ENCODE measurements at places on chromosomes 2 and 18.
A peak's percentile ranks its signal among the peaks of the same experiment; 100 is the strongest.

DNA sequence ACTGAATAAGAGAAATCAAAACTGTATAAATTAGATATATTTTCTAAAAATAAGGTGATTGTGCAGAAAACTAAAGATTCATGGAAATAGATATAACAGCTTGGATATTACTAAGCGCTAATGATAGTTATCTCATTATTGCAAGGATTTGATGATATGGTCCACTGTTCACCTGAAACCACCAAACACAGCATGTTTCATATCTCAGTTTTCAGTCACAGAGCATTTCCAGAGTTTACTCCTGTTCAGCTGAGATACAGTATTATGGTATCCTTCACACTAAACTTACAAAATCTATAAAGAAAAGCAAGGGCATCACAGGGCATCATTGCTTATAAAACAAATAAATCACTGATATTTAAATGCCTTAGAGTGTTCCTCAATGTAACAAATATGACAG, 591.6 kb downstream of the ERBB4 start:
- no peaks in the 10 kb centered on the region for H3K27me3 ChIP-seq
- H3K4me3 ChIP-seq = no peak overlapping the region
- H3K4me1 ChIP-seq = no peaks in the 10 kb centered on the region
- no peak for DNase-seq
- H3K36me3 ChIP-seq = no peaks in the 10 kb centered on the region
- no peak overlapping the region for H3K27ac ChIP-seq

DNA sequence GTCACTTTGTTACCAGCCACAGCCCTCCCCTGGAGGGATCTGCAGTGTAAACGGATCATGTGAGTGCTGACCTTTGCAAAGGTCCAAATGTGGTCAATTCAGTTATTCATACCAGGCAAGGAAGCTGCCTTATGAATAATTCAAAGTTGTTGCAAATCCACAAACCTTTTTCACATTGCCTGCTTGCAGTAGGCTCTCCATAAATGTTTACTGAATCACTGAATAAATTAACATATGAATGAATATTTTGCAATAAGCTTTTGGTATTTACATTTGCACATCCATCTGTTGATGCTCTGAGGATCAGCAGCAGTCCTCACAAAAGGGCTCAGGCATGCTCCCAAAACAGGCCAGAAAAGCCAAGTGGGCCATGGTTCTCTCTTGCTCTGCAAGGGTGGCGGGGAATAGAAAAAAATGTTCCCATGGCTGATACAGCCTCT, 156.8 kb downstream of the VAPA start:
- H3K4me3 ChIP-seq = no peak overlapping the region
- no peak for DNase-seq
- H3K36me3 ChIP-seq = no peaks in the 10 kb centered on the region
- no peak overlapping the region for H3K27ac ChIP-seq
- peaks cover 18% of the 10 kb centered on the region for H3K4me1 ChIP-seq

DNA sequence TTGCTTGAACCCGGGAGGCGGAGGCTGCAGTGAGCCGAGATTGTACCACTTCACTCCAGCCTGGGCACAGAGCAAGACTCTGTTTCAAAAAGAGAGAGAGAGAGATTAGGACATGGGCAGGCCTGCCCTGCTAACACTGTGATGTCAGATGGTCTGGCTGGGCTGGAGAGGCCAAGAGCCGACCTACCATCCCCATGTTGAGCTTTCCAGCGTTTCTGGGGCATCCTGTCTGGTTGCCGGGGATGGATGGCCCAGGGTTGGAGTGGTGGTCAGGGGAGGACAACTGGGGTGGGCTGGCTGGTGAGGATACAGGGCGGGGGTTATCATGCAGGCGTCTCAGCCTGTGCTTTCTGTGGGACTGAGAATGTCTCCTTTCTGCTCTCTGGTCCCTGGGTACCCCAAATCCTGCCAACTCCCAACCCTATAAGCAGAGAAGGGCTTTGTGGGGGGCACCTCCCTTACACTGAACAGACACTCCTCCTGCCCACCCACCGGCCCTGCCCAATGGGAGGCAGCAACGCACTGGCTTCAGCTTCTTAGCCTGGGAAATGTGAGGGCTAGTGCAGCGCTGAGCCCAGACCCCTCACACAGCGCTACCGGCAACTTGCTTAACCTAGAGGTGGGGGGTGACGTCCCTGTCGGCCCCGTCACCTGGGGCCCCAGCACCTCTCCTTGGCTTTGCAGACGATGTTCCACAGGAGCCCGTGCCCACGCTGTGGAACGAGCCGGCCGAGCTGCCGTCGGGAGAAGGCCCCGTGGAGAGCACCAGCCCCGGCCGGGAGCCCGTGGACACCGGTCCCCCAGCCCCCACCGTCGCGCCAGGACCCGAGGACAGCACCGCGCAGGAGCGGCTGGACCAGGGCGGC, 5.4 kb downstream of the SNORC start:
- peaks cover 16% of the 10 kb centered on the region for H3K4me1 ChIP-seq
- H3K4me3 ChIP-seq = no peak overlapping the region
- H3K27ac ChIP-seq = no peak overlapping the region
- DNase-seq = peak; percentile 56
- H3K27me3 ChIP-seq = peaks cover 17% of the 10 kb centered on the region

DNA sequence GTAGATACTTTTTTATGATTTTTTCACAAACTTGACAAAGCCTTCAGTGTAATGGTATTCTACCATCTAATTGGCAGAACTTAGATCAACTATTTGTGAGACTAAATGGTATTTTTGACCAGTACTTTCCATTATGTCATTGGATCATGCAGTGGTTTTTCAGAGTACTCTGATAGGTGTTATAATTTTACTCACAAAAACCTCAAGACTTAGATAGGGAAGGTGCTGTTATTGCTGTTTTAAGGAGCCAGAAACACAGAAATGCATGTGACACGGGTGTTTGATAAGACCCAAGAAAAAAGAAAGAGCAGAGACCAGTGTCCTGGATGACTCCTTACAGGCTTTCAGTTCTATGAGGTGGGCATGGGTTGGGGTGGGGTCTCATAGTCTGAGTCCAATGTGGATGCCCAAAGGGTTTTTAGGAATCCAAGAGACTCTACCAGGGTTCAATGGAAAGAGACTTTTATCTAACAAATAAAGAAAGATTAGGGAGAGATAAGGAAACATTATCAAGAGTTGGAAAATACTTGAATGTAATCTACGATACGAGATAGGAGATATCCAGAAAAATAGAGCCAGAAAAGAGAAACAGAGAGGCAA, 31.3 kb downstream of the SP140 start:
- no peak for DNase-seq
- H3K36me3 ChIP-seq = no peaks in the 10 kb centered on the region
- H3K27ac ChIP-seq = no peak overlapping the region
- H3K4me3 ChIP-seq = no peak overlapping the region
- H3K4me1 ChIP-seq = no peaks in the 10 kb centered on the region

GRCh38 chr2:166104773-166105172, 23.0 kb downstream of the SCN1A start:
- H3K4me1 ChIP-seq = no peaks in the 10 kb centered on the region
- H3K27ac ChIP-seq = no peak overlapping the region
- no peaks in the 10 kb centered on the region for H3K27me3 ChIP-seq
- DNase-seq = no peak
- no peak overlapping the region for H3K4me3 ChIP-seq

- no peaks in the 10 kb centered on the region for H3K27me3 ChIP-seq
- no peaks in the 10 kb centered on the region for H3K4me1 ChIP-seq
- H3K4me3 ChIP-seq = no peak overlapping the region
- DNase-seq = no peak
- no peaks in the 10 kb centered on the region for H3K36me3 ChIP-seq
These were observed 46.4 kb downstream of the ZNF521 start for GRCh38 chr18:25305584-25305983.

- H3K27ac ChIP-seq = no peak overlapping the region
- H3K4me1 ChIP-seq = no peaks in the 10 kb centered on the region
- H3K27me3 ChIP-seq = no peaks in the 10 kb centered on the region
- DNase-seq = no peak
- no peaks in the 10 kb centered on the region for H3K36me3 ChIP-seq
These were observed 41.5 kb upstream of the RPE start for GRCh38 chr2:209960676-209961630.

DNA sequence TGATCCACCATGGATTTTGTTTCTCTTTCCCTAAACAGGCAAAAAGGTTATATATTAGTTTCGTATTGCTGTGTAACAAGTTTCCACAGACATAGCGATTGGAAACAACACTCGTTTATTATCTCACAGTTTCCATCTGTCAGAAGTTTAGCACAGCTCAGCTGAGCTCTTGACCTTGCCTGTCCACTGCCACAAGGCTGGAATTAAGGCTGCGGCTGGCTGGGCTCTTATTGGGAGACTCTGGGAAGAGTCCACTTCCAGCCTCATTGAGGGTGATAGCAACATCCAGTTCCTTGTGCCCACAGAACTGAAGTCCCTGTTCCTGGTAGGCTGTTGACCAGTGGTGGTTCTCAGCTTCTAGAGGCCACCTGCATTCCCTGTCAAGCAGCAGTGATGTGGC, 120.4 kb downstream of the TPGS2 start:
- H3K27me3 ChIP-seq = no peaks in the 10 kb centered on the region
- H3K27ac ChIP-seq = no peak overlapping the region
- H3K4me3 ChIP-seq = no peak overlapping the region
- peaks cover 4% of the 10 kb centered on the region for H3K36me3 ChIP-seq
- H3K4me1 ChIP-seq = peaks cover 46% of the 10 kb centered on the region
- DNase-seq = no peak

DNA sequence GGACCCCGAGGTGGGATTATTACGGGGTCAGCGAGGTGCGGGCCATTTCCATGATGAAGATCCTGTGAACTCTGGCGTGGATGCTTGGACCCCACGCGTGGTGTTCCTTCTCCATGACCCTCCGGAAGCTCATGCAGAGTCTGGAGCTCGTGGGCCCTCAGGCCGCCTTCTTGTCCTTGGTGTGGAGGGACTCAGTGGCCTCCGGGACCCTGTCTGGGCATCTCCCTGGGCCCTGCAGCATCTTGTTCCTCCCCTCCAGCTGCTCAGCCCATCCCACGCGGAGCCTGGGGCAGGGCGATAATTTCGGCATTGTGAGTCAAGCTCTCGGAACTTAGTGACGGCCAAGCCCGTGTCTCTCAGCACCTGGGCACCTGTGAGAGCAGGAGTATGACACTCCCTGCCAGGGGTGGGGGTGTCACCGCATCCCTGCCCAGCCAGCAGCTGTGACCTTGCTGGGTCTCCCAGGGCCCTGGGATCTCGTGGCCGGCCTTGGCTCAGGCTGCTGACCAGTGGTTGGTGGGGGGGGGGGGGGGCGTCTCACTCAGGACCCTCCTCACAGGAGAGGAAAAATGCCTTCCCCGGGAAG, 24.6 kb downstream of the RTP5 start:
- no peak overlapping the region for H3K27ac ChIP-seq
- H3K36me3 ChIP-seq = no peaks in the 10 kb centered on the region
- no peak overlapping the region for H3K4me3 ChIP-seq
- no peaks in the 10 kb centered on the region for H3K27me3 ChIP-seq

GRCh38 chr2:184444217-184444616, 154.1 kb upstream of the ZNF804A start:
- DNase-seq = no peak
- H3K27me3 ChIP-seq = no peaks in the 10 kb centered on the region
- no peak overlapping the region for H3K27ac ChIP-seq
- no peaks in the 10 kb centered on the region for H3K36me3 ChIP-seq
- peaks cover 5% of the 10 kb centered on the region for H3K4me1 ChIP-seq

- no peak overlapping the region for H3K4me3 ChIP-seq
- H3K27ac ChIP-seq = no peak overlapping the region
- H3K27me3 ChIP-seq = no peaks in the 10 kb centered on the region
These were observed 46.2 kb downstream of the SPHKAP start for GRCh38 chr2:228135300-228135699.
